ENCODE measurements at places on chromosomes 12 and 14.

DNA sequence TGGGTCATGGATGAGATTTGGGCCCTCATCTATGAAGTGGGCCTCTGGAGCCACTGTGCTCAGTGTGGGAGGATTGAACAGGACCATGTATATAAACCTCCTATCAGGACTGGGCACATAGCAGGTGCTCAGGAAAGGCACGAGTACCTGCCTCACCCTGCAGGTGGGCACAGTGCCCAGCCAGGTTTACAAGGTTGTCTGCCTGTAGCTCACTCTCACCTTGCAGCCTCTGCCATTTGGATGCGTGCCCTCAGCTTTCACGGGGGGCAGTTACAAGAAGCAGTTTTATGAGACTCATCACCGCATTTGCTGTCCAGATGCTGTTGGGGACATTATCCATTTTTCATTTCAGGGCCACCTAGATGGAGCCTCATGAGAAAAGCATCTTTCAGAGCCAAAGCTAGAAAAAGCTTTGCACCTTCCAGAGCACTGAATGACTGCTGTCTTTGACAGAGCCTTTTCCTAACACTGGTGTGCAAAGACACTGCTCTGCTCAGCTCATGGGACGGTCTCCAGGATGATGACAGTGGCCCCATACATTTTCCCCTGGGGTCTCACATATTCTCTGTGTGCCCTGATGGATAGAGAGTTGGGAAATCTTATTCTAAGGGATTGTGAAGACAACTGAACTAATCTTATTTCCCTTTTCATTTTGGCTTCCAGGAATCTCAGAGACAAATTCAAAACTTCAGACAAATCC, 327.5 kb upstream of the RTL1 start:
- DNase-seq = no peak

DNA sequence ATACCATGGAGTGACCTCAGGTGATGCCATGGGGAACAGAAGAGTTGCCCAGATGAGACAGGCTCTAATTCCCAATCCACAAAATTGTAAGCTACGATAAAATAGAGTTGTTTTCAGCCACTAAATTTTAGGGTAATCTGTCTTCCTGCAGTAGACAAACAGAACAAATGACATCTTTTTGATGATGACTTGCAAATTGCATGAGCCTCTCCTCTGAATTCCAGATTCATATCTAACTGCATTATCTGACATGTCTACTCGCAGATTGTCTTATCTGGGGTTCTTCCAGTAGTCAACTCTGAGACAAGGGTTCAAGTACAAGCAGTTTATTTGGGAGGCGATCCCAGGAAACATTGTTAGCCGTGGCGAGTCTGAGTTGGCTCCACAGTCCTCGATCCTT, 14.4 kb upstream of the ERC1 start:
- no peak for DNase-seq

DNA sequence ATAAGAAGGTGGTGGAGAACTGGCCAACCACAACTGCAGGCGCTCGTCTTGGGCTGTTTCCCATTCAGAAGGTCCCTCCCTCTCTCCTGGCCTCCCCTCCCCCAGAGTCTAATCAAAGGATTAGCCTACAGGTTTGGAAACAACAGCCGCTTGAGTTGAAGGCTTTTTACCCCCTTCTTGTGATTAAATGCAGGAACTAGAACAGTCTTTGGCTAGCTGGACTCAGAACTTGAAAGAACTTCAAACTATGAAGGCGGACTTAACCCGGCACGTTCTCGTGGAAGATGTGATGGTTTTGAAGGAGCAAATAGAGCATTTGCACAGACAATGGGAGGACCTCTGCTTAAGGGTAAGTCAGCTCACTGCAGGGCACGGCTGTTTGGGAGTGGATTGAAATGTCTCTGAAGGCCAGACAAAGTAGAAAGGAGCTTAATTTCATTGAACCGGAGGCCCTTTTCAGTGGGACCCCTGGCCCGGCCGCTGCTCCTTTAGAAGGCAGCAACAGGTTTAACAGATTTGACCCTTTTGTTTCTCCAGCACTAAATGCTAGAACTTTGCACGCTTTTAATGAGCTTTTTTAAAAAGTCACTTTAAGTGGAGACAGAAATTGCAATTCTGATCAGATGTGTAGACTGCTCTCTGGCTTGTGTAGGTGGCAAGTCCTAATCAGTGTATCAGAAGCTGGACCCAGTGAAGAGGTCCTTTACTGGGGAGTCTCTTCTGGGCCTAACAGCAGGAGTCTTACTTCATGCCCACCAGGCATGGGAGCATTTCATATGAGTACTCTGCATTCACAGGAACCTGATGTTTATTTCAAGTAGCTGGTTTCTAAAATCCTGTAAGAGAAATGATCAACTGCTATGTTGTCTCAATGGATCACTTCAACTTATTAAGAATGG, 107.7 kb downstream of the ESR2 start:
- no peak for DNase-seq

DNA sequence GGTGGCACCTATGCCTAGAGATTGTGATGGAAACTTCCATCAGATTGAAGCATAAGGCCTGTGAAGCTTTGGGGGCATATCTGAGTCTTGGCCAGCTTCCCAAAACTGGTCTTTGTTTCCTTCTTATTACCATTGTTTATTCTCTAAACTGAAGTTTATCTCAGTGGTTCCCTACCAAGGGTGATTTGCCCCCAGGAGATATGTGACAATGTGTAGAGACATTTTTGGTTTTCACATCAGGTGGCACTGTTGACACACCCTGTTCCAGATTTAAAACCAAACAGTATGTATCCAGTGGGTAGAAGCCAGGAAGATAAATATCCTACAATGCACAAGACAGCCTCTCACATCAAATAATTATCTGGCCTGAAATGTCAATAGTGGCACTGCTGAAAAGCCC, 22.1 kb downstream of the RASSF9 start:
- DNase-seq = no peak

- no peak for DNase-seq
Observed at GRCh38 chr12:53215497-53215896, 8.4 kb upstream of the ITGB7 start.

Data from CD4-positive, alpha-beta T cell treated with Interleukin-17A for 1 hour (primary cell).